ENCODE measurements at places on chromosomes 7 and 10.

DNA sequence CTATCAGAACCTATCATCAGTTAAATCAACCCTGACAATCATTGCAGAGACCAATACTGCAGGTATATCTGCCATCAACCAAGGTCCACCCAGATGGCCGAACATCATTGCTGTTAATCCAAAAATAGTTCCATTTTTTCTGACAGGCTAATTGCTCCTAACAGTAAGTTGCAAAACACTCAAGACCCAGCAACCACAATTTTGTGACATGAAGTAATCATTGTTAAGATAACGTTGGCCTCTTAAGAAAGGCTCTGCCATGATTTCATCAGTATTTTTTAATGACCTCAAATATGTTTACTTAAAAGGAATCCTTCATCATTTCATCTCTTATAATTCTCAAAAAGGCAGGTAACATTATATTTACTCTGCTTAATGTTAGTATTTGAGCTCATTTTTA lies 553.4 kb upstream of the POM121L12 start:
- DNase-seq: no peak

DNA sequence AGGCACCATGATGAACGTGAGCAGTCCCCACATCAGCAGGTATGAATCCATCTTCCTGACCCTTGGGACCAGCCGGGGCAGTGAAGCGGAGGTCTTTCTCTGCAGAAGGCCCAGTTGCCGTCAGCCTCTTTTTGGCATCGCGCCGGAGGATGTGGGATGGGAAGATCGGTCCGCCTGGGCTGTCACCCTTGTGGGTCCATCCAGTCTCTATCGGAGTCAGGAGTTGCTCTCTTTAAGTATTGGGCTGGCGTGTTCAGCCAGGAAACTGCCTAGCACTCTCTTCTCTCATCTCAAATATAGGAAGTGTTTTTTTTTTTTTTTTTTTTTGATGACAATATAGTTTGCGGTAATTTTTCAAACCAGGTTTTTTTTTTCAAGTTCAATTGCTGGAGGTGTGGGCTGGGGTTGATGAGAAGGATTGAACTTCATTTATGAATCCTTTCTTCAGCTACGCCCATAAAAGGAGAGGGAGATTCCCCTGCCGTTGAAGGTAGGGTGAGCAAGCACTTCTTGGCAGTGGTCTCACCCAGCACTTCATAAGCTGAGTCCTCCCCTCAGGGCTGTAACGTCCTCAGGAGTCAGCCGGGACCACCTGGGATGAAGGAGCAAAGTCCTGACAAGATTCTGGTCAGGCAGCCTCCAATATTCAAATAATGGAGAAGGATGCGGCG lies at the start of gene IL2RA:
Gene IL2RA, minus strand, starts transcription at position 267 of the 671 bp plus-strand sequence. Its CDS starts 216 bp downstream, at position 51.
- DNase-seq: peak; percentile 83

- no peak for DNase-seq
These were observed 187.3 kb upstream of the PLXDC2 start for GRCh38 chr10:19628767-19629560.

DNA sequence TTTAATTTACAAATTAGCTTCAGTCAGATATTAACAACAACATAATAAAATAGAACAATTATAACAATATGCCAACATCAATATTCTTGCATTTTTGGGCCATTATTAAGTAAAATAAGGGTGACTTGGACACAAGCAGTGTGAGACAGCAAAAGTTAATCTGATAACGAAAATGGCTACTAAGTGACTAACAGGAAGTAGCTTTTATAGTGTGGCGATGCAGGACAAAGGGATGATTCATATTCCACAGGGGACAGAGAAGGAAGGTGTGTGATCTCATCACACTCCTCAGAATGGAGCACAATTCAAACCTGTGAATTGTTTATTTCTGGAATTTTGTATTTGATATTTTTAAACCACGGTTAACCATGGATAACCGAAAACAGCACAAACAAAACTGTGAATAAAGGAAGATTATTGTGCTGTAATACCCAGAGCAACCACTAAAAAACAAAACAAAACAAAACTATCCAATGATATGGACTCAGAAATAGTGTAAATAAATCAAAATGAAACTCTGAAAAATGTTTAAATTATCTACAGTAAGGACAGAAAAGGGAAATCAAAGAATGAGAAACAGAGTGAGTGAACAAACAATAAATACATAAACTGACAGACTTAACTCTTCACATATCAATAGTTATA lies 66.9 kb upstream of the TFEC start:
- DNase-seq: no peak

GRCh38 chr10:17662193-17663138 lies 18.5 kb downstream of the STAM start:
- DNase-seq: no peak

- no peak for DNase-seq
These were observed 84.2 kb upstream of the DIP2C start for GRCh38 chr10:773562-774161.

- DNase-seq: no peak
These were observed 1434.0 kb upstream of the LRRTM3 start for GRCh38 chr10:65491799-65492198.

GRCh38 chr7:106518239-106518638 lies 142.7 kb downstream of the CCDC71L start:
- DNase-seq: no peak

DNA sequence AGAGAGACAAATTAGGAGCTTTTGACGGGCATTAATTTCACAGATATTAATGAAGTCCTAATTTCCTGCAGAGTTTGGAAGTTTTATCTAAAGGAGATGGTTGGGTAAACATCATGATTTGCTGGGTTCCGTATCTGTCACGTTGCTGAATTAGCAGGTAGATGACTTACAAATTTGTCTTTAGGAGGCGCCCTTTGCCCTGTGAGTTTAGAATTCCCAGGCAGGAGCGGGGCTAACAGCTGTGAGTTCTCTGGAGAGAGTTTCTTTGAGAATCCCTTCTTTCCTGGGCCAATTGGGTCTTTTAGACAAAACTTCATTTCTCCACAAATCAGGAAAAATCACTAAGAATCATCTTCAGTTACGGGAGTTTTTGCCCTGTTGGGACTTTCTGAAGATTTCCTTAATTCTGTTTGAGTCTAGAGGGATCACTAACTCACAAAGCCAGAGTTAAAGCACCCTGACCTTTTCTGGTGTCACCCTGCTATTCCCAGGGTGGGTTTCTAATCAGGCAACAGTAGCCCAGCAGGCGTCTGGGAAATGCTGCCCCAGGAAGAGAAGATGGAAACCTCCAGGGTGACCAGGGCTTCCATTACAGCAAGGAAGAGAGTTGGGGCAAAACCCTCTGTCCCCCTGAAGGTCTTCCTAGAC lies 63.7 kb downstream of the PRKCQ start:
- DNase-seq: no peak

- DNase-seq: no peak
These were observed 401.2 kb downstream of the PTPRN2 start for GRCh38 chr7:158186406-158186805.

DNA sequence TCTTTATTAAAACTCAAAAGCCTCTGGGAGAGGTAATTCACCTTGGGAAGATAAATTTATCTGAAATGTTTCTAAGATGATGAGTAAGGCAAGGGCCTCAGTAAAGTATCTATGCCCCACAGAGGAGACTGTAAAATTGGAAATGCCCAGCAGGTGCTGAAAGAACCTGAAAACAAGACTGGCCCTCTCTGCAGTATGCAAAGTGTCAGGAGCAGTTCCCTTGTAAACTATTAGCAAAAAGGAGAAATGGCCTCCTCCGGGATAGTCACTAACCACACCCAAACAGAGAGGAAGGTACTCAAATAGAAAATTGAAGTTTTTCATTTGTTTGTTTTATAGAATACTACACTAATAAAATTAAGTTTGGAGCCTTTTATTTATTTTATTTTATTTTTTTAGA lies 81.2 kb downstream of the FZD1 start:
- no peak for DNase-seq

DNA sequence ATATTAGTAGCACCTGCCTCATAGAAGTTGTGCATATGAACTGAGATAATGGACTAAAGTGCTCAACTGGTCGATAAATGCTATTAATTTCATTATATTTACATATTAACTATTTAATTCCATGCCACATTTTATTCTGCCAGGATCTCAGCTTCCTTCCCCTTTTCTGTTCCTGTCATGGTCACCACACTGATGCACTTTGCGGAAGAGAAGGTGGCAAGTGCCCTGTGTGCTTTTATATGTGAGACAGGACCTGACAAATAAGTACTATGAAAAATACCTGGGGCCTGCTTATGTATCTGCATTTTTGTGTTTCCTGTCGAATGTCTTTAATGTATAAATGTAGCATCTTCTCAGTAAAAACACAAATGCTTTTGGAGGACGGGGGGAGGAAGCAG lies 12.2 kb downstream of the ATP6V0E2 start:
- DNase-seq: no peak

DNA sequence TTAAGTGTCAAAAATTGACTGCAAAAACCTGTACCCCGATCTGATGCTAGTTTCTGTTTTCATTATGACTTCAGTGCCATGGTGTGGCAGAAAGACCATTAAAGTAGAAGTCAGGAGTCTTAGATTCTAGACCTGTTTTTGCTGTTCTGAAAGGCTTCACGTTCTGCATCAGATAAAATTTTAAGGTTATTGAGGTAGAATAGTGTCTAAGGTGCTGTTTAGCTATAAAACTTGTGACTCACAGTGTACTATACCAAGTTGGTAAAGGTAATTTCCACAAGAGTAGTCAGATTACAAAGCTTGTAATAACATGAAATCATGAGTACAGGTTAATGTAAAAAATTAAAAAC lies 38.6 kb downstream of the ZNRF2 start:
- DNase-seq: no peak

DNA sequence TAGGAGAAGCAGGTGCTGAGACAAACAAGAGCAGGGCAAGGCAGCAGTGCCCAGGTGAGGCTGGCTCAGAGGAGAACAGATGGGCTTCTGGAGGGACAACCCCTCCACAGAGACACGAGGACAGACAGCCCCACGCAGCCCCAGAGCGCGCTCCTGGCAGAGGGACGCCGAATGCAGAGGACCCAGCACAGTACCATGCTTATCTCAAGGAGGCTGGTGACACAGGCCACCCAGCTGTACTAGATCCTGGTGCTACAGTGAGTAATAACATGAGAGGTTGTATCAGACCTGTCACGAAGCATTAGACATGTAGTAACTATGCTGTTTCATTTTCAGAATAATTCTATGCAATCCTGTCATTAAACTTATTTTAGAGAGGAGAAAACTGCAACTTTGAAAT lies 60.4 kb upstream of the NCAPG2 start:
- DNase-seq: no peak

- DNase-seq: peak; percentile 28
These were observed 5.1 kb downstream of the UNC5B start for GRCh38 chr10:71217266-71218045.

DNA sequence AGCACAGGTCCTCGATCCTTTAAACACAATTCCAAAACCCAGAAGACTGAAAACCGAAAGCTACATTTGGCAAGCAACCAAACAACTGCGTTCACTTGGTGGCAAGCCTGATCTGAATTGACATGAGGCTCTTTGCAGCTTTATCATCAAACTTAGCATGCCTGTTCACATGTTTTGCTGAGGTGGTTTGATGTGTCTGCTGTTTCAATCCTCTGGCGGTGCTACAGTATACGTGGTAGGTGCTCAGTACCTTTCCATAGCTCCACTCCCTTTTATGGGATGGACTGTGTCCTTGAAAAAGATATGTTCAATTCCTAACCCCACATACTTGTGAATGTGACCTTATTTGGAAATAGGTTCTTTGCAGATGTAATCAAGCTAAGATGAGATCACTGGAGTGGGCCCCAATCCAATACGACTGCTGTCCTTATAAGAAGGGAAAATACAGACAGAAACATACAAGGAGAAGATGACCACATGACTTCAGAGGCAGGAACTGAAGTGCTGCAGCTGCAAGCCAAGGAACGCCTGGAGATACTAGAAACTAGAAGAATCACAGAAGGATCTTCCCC lies 33.4 kb downstream of the CCDC6 start:
- peak; percentile 39 for DNase-seq

- DNase-seq: no peak
These were observed 61.6 kb downstream of the DNAJC12 start for GRCh38 chr10:67776371-67776770.

GRCh38 chr7:92020636-92021035 lies 80.0 kb downstream of the AKAP9 start:
- DNase-seq: no peak

DNA sequence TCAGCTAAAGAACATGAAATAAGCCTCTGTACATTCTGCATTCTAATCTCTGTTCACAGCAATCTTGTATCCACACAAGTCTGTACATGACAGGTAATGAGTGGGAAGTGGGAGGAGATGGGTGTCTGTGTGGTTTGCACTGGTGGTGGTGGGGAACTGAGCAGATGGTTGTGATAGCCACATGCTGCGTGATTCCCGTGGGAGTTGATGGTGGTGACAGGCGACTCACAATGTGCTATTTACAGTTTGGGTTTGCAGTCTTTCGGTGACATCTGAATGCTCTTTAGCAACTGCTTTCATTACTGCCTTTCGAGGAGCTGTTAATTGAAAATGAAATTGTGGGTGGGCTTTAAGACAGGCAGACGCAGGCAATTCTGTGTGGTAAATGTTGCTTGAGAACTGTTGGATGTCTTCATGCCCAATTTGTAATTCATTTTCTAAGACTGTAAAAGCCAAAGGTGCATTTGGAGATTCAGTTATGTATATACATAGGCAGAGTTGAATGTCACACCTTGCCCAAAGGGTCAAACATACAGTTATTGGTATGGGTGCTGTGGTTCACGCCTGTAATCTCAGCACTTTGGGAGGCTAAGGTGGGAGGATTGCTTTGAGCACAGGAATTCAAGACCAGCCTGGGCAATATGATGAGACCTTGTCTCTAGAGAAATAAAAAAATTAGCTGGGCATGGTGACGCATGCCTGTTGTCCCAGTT lies 308.2 kb downstream of the AUTS2 start:
- DNase-seq: no peak

DNA sequence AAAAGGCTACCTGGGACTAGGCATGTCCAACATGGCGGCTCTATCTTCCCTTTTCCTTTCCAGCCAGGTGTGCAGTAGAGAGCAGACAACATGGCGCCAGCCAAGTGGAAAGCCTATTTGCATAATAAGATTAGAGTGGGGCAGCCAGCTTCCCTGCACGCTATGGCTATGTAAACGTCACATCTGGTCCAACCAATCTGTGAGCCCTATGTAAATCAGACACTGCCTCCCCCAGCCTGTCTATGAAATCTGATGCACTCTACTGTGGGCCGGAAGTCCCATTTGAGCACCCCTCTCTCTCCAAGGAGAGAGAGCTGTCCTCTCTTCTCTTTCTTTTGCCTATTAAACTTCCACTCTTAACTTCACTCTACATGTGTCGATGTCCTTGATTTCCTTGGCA lies 984.9 kb upstream of the AUTS2 start:
- DNase-seq: no peak

Measured in activated naive CD4-positive, alpha-beta T cell treated with anti-CD3 and anti-CD28 coated beads for 36 hours (primary cell).